Stimulated activated CD4-positive, alpha-beta T cell treated with anti-CD3 and anti-CD28 coated beads, Interleukin-2, amount 100 ng/mL, for 24 hours (primary cell): ENCODE measurements at places on chromosomes 16 and 17.

- no peak for DNase-seq
Measured at GRCh38 chr16:49602201-49602975, 228.8 kb downstream of the C16orf78 start.

- no peak for DNase-seq
Measured at GRCh38 chr17:41627316-41628072, 3.1 kb upstream of the KRT17 start.

DNA sequence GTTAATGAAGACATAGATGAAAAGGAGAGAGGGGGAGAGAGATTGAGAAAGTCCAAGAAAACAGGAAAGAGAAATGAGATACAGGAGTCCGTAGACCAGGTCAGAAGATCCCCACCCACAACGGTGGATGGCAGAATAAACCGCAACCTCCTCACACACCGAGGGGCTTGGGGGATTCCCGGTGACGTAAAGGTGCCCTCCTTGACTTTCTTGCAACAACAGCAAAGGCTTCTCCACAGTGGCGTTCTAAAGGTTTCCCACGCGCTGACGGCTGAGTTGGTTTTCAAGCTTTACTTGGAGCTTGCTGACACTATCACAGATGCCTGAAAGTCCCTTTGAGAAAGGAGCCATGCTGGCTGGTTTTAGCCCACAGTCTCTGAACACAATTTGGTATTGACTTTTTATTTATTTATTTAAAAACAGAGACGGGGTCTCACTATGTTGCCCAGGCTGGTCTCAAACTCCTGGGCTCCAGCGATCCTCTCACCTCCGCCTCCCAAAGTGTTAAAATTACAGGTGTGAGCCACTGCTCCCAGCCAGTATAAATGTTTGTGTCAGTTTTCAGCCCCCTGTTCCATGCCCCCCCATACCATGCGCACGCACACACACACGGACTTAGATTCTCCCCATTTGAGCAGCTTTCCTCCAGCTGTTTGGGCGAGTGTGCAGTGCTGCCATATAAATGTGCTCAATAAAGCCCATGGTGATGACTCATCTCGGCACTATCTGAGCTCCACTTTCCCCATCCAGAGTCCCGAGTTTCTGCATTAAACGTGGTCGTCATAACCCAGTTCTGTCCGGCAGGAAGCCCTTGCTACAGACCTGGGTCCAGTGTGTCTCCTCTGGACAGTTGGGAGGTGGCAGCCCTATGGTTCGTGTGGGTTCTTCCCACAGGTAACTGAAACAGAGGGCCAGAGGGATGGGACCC is 33.0 kb upstream of the SEC14L1 start:
- peak; percentile 55 for DNase-seq

DNA sequence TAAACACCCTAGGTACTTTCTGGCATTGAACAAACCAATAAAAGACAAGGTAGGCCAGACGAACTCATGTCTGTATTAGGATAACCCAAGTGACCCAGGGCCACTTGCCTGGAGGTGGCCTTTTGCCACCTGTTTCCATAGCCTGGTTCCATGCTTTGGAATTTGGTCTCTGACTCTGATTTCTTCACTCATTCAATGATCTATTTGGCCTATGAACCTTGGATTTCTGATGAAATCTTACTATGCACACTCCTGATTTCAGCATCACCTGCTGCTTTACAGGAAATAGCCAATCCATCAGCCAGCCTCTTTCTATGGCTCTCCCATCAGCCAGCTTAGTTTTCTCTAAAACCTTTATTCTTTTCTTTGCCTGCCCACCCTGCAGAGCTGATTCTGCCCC is 142.8 kb upstream of the PSMD7 start:
- DNase-seq, result no peak

DNA sequence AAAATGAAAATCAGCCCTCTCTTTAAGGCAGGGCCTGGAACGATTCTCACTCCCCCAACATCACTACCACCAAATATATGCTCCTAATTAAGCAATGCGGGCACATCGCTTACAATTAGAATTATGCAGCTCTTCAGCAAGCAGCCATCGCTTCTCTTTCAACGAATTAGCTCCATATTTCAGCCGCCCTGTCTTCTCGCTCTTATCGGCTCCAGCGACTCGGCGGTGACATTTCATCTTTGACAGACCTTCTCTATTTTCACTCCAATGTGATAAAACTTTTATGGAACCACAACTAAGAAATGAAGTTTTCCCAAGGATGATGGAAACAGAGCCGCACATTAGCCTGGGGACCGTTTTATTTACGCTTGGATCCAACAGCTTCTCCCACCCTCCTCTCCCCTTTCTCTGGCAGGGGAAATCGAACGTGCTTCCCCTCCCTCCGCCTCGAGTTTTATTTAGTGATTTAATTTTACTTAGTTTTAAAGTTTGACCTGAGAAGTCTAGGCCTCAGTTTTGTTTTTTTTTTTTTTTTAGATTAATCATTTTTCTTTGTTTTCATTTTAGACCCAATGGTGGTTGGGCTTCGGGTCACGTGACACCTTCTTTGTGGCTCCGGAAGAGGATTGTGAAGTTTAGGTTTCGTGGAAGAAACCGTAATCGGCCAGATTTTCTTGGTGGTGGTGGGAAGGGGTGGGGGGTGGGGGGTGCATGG is 3.1 kb upstream of the HOXB2 start:
- peak; percentile 51 for DNase-seq

DNA sequence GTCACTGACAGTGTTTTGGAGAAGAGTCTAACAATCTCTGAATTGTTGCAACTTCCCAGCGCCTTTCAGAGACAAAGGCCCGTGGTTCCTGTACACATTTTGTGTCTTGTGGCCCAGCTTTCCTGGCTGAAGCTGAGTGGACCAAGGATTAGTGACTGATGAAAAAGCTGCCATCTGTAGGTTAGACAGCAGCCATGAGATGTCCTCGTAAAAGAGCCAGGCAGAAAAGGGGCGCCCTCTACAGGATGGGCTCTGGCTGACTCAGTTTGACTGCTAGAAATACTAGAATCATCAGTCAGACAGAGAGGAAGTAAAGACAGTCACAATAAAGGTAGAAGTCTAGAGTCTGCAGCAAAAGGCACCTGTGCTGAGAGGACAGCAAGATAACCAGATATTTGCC is 26.5 kb upstream of the NF1 start:
- peak; percentile 66 for DNase-seq

DNA sequence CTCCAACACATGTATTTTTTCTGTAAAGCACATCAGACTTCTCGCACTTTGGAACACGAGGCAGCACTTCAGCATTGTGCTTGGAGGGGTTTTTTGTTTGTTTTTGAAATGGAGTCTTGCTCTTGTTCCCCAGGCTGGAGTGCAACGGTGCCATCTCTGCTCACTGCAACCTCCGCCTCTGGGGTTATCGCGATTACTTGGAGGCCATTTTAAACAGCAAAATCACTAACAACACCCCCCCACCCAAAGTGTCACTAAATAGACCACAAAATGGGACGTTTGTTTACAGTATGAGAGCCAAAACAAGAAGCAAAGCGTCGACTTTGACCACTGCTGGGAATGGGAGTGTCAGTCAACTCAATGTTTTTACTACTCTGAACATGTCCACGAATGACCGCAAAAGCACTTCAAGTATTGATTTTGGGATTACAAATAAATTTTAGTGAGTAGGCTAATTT is 9.0 kb upstream of the C16orf87 start:
- DNase-seq, result no peak

GRCh38 chr17:75812096-75813013 is 27.7 kb downstream of the UNK start:
- DNase-seq, result no peak

DNA sequence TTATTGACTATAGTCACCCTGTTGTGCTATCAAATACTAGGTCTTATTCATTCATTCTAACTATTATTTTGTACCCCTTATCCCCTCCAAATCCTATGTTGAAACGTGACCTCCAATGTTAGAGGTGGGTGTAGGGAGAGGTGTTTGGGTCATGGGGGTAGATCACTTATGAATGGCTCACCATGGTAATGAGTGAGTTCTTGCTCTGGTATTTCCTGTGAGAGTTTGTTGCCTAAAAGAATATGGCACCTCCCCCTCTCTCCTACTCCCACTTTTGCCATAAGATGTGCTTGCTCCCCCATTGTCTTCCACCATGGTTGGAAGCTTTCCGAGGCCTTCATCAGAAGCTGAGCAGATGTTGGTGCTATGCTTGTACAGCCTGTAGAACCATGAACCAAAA is 59.3 kb upstream of the BRD7 start:
- no peak for DNase-seq

GRCh38 chr16:26877421-26877820 is 189.3 kb upstream of the C16orf82 start:
- no peak for DNase-seq

GRCh38 chr17:12605222-12605621 is 60.5 kb upstream of the MYOCD start:
- DNase-seq, result no peak

- peak; percentile 54 for DNase-seq
Measured at GRCh38 chr17:48544349-48545021, 424 bp downstream of the HOXB2 start.

- no peak for DNase-seq
Measured at GRCh38 chr17:77312061-77312701, 171.4 kb downstream of the SEC14L1 start.

- DNase-seq, result no peak
Measured at GRCh38 chr16:29316761-29317183, 89.7 kb downstream of the NPIPB11 start.

DNA sequence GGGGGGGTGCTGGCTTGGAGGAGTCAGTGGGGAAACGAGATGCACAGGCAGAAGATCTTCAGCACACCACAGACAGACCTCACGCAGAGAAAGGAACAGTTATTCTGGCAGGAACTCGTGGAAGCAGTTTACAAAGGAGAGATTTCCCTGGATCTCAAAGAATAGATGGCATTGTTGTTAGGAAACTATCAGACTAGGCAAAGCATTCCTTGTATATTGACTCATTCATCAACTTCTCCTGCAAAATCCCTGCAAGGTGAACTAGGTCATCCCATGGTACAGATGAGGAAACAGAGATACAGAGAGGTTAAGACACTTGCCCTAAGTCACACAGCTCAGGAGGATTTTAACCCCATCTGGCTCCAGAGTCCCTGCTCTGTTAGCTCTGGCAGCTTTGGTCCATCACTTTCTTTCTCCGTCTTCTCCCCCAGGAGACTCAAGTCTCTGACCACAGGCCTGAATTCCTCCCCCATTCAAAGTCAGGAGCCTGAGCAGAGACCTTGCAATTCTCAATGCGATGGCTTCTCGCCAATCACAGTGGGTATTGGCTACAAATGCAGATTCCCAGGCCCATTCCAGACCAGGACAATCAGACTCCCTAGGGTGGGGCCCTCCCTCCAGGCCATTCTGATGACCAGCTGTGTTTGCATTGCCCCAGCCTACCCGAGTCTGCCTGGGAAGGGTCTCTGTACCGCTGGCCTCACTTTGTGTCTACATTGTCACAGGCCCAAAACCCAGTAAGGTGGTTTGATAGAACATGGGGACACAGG is 56.4 kb downstream of the LITAF start:
- DNase-seq, result no peak
